ENCODE measurements at places on chromosomes 7 and 10.

DNA sequence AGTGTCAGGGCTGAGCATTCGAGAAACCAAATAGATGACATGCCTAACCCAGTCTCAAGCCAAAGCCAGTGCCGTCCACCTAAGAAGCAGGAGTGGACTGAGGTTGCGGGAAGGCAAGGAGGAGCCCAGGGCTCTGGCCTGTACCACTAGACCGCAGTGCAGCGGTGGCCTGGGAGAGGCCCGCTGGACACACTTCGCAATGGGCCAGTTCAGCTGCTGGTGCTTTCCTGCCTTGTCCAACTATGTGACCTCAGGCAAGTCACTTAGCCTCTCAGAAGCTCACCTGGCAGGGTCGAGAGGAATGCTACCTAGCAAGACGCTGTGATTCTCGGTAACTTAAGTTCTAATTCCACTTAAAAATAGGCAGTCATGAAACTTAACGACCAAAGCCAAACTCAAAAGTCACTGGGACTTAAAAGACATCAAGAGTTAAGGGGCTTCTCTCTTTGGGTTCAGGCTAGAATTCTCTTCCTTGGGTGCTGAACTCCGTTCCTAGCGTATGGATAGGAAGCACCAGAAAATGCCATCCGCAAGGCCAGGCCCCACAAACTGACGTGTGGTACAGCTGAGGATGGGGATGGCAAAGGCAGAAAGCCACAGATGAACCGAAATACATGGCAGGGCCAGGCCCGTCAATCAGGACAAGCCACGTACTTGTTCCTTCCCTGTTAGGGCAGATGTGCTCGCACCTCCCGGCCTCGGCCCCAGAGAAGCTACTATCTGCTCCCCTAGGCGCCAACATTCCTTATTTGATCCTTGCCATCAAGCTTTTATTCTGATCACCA lies 34.2 kb downstream of the CTBP2 start:
- DNase-seq, result no peak

- DNase-seq, result no peak
These were observed 30.1 kb upstream of the CTBP2 start for GRCh38 chr10:125190414-125190813.

- DNase-seq, result no peak
These were observed 4.9 kb upstream of the SRI start for GRCh38 chr7:88224601-88225275.

DNA sequence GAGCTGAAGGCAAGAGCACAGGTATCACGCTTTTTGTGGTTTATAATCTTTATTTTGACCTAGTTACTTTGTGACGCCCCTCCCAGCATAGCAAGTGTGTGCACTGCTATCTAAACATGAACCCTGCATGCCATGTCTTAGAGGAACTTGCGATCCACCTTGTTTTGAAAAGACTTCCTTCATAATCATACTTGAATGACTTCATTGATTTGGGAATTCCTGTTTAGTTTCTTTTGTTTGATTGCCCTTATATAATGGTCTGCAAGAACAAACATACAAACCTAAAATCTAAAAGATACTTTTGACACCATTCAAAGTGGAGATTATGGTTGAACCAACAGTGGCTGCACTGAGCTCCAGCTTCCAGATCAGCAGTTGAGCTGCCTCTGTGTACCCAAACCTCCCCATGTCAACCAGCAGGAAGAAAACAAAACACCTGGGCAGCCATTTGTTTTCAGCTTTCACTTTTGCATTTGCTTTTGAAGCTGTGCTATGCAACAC lies 132.6 kb downstream of the CELF2 start:
- no peak for DNase-seq

- no peak for DNase-seq
These were observed 105.1 kb downstream of the WDFY4 start for GRCh38 chr10:48789486-48790456.

DNA sequence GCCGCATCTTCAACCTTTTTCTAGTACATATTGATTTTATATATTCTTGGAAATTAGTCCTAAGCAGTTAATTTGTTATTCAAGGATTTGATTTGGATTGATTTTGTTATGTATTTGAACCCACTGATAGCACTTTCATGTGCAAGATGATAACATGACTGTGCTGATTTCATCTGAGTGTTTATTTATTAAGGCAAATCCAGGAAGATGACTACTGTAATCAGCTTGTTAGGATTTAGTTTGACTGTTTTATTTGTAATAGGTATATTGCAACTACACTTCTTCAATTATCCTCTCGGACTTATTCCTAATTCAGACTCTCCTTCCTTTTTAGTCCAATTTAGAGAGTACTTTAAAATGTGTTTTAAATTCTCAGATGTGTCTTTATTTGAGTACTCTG lies 75.1 kb upstream of the PRKG1 start:
- no peak for DNase-seq

- no peak for DNase-seq
These were observed 247.9 kb upstream of the PTN start for GRCh38 chr7:137591421-137591837.

DNA sequence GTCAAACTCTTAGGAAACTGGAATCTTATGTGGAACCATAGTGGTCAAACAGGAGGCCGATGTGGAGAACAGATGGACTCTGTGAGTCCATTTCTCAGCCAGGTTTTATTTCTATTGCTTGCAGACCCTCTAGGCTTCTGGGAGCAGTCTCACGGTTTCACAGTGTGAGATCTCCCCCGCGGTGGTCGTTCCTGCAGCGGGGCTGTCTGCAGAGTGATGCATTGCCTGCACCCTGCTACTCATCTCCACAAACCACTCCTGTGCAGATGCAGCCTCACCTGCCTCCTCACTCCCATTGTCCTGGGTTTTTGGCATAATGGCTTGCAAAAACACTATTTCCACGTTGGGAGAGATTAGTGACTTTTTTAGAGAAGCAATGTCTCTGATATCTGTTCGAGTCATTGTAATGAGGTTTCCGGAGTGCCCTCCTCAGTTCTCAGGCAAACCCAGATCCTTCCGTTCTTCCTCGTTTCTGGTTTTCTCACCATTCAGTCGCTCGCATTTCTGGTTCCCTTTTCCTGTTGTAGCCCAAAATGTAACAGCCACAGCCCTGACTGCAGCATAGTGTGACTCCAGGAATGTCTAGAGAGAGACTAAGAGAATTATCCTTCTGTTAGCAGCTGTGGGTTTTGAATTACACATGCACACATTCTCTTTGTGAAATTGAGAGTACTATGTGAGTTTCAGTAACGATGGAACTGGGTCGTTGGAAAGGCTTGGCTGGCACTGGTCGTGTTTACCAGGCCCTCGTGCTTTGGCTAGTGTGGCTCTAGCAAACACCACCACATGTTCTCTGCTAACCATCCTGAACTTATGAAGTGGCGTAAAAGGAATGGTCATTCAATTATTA lies 30.2 kb downstream of the ACADSB start:
- no peak for DNase-seq

- peak; percentile 37 for DNase-seq
These were observed 115.2 kb downstream of the SORBS1 start for GRCh38 chr10:95445837-95446486.

- no peak for DNase-seq
These were observed 9.8 kb downstream of the ALOX5 start for GRCh38 chr10:45383682-45384330.

- no peak for DNase-seq
These were observed 17.6 kb upstream of the SEMA3D start for GRCh38 chr7:85204496-85204895.

DNA sequence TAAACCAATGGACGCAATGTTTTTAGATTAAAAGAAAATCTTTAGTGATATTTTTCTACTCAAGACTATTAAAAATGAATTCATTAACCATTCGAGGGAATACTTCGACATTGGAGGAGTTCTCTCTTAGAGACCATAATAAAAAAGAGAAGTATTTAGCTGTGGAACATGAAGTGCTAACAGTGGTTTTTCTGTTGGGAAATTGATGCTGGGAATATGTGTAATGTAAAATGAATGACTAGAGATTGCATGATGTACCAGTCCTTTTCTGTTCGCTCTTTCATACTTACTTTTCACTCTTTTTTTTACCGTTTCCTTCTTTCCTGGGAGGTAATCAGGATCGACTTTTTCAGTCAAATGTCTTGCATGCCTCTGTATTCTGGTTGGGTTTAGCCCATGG lies 41.3 kb downstream of the ST7 start:
- DNase-seq, result no peak

- no peak for DNase-seq
These were observed 128.5 kb downstream of the INHBA start for GRCh38 chr7:41574377-41574776.

GRCh38 chr10:124324856-124325632 lies 93.7 kb downstream of the OAT start:
- DNase-seq, result no peak

GRCh38 chr7:48052748-48053147 lies 17.4 kb downstream of the C7orf57 start:
- DNase-seq, result no peak

DNA sequence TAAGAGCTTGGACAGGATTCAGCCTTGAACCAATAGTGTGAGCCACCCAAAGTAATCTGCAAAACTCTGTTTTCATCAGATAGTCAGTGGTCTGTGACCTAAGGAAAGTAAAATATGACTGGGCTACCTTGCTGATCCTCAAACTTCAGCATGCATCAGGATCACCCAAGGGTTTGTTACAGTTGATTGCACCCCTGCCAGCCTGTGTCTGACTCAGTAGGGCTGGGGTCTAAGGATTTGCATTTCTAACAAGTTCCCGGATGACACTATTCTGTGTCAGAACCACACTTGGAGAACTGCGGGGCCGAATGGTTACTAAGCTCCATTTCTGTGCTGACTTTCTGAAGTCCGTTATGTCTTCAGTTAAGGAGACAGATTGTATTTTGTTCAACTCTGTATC lies 40.6 kb upstream of the TSPAN13 start:
- no peak for DNase-seq

DNA sequence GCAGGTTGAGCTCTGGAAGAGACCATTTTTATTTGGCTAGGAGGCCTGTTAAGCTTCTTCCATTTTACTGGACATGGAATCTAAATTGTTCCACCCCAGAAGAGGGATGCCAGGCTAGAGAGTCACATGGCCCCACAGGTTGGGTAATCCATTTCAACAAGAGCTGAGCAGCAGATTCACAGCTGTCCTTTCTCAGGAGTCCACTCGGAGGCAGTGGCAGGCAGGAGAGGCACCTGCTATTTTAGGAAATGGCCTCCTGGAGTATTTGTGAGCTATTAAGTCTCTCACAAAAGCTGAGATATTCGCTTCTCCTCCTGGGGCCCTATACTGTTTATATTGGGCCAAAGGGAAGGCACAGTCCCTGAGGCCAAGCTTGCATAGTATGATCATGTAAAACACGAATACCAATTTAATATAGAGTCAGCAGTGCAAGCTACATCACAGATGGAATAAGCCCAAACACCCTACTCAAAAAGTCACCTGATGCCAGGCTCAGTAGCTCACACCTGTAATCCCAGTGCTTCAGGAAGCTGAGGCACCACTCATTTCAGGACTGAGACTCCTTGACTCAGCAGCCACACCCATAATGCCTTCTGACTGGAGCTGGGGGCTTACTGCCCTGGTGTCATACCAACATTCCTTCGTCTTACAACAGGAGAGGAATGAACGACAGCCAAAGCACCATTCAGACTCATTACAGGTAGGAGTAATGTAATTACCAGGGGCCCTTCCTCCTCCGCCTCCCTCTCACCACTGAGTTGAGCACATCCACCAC lies 124.1 kb downstream of the LMBR1 start:
- no peak for DNase-seq

All from NCI-H2227 treated with DMSO at 0.1 percent for 48 hours (cell line).